Stimulated activated CD8-positive, alpha-beta memory T cell treated with anti-CD3 and anti-CD28 coated beads, Interleukin-15, amount 100 ng/mL, for 4 hours (primary cell): ENCODE measurements at places on chromosomes 2 and 18.

GRCh38 chr2:149877913-149878312, 290.3 kb upstream of the MMADHC start:
- DNase-seq: no peak

GRCh38 chr2:6072276-6072675, 380.1 kb downstream of the SOX11 start:
- DNase-seq: no peak

DNA sequence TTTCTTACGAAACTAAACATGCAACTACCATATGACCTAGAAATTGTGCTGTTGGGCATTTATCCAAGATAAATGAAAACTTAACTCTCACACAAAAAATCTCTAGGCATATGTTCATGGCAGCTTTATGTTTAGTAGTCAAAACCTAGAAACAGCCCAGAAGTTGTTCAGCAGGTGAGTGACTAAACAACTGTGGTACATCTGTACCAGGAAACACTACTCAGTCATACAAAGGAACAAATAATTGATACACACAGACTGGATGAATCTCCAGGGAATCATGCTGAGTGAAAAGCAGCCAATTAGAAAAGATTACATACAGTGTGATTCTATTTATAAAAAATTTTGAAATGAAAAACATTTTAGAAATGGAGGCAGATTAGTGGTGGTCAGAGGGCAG, 29.3 kb downstream of the DYNC2LI1 start:
- DNase-seq: no peak

GRCh38 chr2:217616936-217617335, 385.9 kb downstream of the TNS1 start:
- DNase-seq: no peak

DNA sequence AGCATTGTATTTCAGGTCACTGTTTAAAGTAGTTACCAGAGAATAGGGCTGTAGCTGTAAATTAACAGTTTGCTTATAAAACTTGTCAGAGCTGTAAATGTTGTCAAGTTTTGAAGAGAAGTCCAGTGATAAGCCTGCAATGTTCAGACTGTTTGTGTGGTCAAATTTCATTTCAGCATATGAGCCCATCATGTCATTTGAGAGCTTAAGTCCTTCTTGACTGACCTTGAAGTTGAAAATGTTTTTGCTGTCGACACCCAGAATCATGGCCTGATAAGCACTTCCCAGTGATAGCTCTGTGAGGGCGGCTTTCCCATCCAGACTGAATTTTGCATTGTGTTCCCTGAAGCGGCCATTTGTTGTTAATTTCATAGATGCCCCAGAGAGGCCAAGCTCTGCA, 32.4 kb downstream of the APOB start:
- DNase-seq: no peak

DNA sequence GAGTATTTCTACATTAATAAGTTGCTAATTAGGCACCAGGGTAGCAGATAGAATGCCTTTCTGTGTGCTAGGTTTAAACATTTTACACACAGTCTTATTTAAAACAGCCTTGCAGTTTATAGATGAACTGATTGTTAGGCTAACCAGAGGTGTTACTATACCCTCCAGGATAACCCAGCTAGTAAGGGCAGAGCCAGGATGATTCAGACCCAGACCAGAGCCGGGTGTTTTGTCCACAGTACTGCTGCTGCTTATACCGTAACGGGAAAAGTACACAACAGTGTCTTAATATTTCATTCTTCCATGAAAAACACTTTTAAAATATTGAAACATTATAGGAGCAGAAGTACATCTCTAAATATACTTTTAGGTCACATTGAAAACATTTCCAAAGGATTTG, 82.7 kb downstream of the MALT1 start:
- DNase-seq: no peak

DNA sequence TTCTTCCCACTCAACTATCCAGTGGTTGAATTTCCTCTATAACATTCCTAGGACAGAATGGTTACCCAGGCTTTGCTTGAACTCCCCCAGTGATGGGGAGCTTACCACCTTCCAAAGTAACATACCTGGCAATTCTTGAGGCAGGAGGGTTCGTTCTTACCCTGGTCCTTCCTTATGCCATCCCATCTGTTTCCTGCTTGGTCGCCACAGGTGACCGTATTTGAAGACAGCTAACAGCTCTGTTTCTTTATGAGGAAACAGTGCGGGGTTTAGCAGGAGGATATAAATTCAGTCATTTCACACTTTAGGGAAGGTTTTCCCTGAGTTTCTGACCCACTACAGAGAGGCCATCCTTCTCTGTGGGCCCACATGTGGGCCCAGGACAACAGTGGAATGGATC, 42.6 kb downstream of the FOSL2 start:
- no peak for DNase-seq

- no peak for DNase-seq
These were observed 432.1 kb upstream of the CELF4 start for GRCh38 chr18:37997695-37998094.

DNA sequence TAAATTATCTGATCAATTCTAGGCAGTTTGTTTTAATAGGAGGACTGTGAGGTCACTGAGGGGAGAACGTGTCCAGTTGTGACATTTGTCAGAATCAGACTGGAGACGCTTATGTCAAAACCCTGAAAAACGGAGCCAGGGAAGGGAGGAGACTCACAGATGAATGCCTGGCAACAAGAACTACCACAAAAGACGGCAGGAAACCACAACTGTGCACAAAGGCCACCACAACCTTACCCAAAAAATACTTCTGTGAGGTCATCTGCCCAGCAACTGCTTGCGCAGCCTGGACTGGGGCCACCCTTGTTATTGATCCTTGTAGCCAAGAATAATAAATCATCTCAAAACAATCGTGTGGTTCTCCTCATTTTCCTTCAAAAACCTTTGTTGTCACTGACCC, 173.0 kb upstream of the ALKAL2 start:
- DNase-seq: peak; percentile 14

DNA sequence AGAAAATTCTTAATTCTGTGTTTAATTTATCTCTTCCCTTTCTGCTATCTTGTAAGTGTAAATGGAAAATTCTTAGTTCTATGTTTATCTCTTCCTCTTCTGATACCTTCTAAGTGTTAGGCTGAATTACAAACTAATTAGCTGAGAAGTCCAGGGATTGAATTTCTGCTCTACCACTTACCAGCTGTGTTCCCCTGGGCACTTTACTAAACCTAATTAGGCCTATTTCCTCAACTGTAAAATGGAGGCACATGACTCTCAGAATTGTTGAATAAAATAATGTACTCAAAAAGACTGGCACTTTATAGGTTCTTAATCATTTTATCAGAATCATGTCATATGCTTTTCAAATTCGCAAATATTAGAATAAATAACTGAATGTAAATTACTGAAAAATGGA, 146.3 kb downstream of the MAP2 start:
- no peak for DNase-seq

- DNase-seq: no peak
These were observed 375.9 kb downstream of the TNS1 start for GRCh38 chr2:217626926-217627325.

- DNase-seq: no peak
These were observed 127.6 kb upstream of the HNMT start for GRCh38 chr2:137836671-137837070.

- no peak for DNase-seq
These were observed 221.8 kb downstream of the RPIA start for GRCh38 chr2:88913280-88913679.

- no peak for DNase-seq
These were observed 114.4 kb downstream of the NCK2 start for GRCh38 chr2:105858868-105859693.

- no peak for DNase-seq
These were observed 59.5 kb downstream of the TWSG1 start for GRCh38 chr18:9394046-9394445.

DNA sequence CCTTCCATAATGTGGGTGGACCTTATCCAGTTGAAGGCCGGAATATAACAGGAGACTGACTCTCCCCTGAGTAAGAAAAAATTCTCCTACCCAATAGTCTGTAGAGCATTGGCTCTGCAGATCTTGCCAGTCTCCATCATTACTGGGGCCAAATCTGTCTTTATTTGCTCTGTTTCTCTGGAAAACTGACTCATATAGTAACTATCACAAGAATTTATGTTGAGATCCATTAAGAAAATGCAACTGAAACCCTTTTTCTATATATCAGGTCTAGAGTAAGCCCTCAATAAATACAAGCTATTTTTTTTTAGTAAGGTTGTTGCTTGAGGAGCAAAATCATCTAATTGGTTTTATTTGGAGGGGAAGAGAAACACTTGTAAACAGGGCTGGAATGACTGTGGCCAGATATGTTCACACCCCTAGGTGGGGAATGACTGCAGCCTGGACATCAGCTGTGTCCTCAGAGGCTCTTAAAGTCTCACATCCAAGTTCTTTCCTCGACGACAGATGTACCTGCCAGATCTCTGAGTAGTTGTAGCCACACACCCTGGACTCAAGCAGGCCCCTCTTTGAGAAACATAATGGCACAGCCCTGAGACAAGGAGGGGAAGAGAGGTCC, 339.7 kb downstream of the TNS1 start:
- no peak for DNase-seq

DNA sequence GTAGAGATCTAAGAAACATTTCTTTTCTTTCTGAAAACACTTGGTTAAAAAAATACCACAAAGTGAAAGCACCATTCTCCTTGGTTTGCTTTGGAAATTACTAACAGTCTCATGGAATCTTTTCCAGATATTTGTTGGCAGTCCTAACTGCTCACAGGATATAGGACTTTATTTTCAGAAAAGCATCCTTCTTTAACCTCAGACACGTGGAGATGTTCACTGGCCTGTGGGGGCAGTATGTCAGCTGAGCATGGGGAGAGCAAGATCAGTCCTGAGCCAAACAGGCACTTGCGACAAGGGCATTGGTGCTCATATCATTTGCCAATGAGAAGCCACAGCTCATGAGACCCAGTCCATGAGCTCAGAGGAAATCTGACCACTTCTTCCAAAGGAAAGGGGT, 371.9 kb downstream of the NBAS start:
- no peak for DNase-seq

DNA sequence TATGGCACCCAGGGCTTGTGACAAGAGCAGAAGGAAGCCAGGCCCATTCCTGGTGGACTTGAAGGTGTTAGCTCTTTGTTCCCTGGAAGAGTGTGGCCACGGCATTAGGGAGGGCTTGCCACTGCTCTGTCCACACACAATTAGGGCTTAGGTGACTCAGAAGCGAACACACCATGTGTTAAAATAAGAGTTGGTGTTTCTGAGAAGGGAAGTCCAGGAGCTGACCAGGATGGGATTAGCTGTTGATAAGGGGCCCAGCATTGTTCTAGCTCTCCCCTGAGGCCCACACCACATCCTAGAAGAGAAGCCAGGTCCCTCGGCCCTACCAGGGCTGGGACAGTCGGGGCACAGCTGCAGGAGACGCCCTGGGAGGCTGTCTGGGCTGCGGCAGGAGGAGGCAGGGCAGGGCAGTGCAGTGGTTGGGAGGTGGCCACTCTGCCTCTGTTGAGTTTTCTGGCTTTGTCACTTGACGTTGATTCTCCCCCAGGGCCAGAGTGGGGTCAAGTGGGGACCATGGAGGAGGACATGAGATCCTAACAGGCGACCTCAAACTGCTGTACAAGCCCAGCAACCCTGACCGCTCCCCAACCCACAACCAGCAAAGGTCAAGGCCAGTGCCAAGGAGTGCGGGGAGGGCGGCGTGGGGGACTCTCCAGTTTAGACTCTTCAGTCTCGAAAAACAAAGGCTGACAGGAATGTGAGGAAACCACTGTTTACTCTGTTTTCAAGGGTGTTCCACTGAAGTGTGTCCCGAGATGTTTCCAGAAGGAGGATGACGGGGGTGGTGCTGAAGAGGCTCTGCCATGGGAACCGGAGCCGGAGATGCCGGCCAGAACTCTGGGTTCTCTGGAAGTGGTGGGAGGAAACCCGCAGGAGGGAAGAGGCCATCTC, 16.8 kb downstream of the GNLY start:
- DNase-seq: no peak

- DNase-seq: no peak
These were observed 75.4 kb downstream of the SPTBN1 start for GRCh38 chr2:54531558-54531957.

- DNase-seq: no peak
These were observed 22.1 kb upstream of the COL6A3 start for GRCh38 chr2:237435844-237436587.

DNA sequence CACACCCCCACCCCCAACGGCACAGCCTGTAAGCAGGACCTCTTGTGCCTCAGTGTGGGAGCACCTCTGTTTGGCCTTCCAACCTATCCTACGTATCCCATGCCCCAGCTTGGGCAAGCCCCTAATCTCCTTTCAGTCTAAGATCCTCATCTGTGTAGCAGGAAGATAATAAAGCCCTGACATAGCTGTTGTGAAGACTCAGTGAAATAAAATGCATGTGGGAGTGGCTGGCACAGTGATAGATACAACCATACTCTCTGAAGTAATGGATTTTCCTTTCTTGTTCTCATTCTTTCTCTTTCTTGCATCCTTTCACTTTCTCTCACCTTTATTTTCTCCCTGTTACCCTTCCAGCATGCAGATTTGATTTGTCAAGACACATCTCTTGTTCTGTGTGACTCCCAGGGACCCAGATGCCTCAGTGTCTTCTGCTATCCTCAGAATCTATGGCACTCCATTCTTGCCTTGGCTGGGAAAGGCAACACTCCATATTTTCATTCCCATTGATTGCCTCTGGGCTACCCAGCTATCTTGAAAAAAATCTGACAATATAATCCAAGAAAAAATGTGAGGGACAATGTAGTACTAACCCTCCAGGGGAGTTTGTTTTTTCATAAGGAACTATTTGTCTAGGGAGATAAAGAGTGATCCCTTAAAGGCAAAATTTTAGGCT, 207.2 kb upstream of the SETBP1 start:
- no peak for DNase-seq

DNA sequence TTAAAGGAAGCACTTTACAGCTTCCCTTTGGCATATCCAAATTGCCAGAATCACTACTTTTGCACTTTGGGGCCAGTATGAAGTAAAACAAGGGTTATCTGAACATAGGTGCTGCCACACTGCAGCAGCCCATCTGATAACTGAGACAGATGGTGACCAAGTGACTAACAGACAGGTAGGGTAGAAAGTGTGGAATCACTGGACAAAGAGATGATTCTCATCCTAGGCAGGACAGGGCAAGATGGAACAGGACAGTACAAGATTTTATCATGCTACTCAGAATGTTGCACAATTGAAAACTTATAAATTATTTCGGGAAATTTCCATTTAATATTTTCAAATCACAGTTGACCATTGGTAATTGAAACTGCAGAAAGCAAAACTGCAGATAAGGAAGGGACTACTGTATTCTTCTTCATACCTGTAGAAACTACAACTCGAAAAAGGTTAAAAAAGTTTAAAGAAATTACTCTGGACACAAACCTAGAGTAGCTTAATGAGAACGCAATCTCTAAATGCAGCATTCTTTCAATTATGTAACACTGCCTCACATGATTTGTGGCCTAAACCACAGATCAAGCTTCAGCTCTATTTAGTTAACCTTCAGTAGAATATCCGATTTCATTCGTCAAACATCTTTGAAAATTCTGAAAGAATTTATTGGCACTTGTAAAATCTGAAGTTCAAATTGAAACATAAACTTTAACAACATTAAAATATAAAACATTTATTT, 31.4 kb downstream of the HEATR5B start:
- DNase-seq: no peak
